T-helper 22 cell (primary cell): ENCODE measurements at places on chromosomes 16 and 17.

GRCh38 chr17:58189436-58190146 is 2.9 kb upstream of the EPX start:
- no peak for DNase-seq

- DNase-seq = no peak
Observed at GRCh38 chr17:19656851-19657581, 8.5 kb downstream of the ALDH3A2 start.

DNA sequence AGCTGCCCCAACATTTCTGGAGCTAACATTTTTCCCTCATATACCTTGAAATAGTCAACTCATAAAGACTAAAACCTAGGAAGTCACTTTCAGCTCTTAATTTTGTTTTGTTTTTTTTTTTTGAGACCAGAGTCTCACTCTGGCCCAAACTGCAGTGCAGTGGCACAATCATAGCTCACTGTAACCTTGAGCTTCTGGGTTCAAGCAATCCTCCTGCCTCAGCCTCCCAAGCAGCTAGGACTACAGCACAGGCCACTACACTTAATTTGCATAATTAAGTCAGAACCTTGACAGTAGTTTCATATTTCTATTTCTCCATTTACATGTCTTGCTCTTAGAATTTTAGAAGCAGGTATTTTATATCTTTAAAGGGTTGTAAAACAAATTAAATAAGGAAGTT is 4.7 kb downstream of the AMFR start:
- DNase-seq = no peak

- DNase-seq = no peak
Observed at GRCh38 chr17:38603786-38604478, 1.8 kb downstream of the SRCIN1 start.

DNA sequence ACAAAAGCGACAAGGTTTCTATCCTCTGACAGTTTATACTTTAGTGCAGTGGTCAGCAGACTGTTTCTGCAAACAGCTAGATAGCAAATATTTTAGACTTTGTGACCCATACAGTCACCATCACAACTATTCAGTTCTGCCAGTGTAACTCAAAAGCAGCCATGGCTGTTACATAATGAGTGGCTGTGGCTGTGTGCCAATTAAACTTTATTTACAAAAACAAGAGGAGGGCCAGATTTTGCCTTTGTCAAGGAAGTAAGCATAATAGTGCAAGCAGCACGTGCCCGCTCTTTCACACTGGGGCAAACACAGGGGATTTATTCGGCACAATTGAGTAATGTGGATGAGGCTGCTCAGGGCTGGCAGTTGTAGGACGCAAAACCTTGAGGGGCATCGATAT is 551.5 kb downstream of the MAF start:
- DNase-seq = no peak
